ENCODE measurements at places on chromosomes 2 and 18. TPM values are rescaled to one million over a fixed set of nuclear protein-coding genes. Genes with fewer than 3 reads are reported as not detected.

The CMPK2 gene
- total RNA-seq, result 4.5 TPM

The CASP10 gene
- total RNA-seq, result 2.8 TPM

The MAL gene
- total RNA-seq, result not detected

The GALNT5 gene
- 1.3 TPM for total RNA-seq

The NTSR2 gene
- total RNA-seq, result not detected

The B4GALT6 gene
- 46.3 TPM for total RNA-seq

The DSC2 gene
- 64.7 TPM for total RNA-seq

The MC2R gene
- not detected for total RNA-seq

The SP140 gene
- 0.54 TPM for total RNA-seq

The DNAJB2 gene
- total RNA-seq, result 43.4 TPM

The ABCG8 gene
- not detected for total RNA-seq

The PPP1R1C gene
- 5.8 TPM for total RNA-seq

The CD226 gene
- total RNA-seq, result 0.84 TPM

The NOP58 gene
- total RNA-seq, result 83.0 TPM

The ALPP gene
- not detected for total RNA-seq

The AFTPH gene
- 22.9 TPM for total RNA-seq

The ELOA2 gene
- total RNA-seq, result not detected

The SLC11A1 gene
- 0.76 TPM for total RNA-seq

The TUBA3E gene
- not detected for total RNA-seq
